ENCODE measurements at places on chromosomes 2 and 18.
A peak's percentile ranks its signal among the peaks of the same experiment; 100 is the strongest.

- no peak for DNase-seq
Observed at GRCh38 chr2:105739426-105739825, 5.3 kb upstream of the NCK2 start.

DNA sequence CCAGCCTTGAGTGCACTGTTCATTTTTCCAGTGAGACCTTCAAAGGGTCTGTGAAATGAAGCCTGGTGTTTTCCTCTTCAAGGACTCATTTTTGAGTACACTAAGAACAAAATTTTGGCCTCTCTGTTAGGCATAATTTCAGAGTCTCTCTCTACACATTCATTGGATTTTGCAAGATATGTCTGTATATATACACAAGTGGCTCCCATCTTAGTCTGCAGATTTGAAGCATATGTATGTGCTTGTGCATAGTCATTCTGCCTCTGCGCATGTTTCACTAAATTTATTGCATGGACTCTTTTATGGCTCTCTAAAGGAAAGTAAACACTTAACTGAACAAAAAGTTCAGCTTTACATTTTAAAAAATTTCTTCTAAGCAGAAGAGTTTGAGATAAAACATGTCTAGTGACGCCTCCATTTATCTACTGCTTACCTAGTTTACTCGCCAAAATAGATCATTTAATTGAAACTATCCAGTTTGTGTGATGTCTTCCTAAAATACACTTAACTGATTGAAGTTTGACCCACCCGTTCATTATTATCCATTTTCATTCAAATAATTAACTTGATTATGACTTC, 145.9 kb downstream of the FMNL2 start:
- DNase-seq = no peak

- DNase-seq = no peak
Observed at GRCh38 chr2:108271691-108272253, 16.9 kb upstream of the SULT1C2 start.

DNA sequence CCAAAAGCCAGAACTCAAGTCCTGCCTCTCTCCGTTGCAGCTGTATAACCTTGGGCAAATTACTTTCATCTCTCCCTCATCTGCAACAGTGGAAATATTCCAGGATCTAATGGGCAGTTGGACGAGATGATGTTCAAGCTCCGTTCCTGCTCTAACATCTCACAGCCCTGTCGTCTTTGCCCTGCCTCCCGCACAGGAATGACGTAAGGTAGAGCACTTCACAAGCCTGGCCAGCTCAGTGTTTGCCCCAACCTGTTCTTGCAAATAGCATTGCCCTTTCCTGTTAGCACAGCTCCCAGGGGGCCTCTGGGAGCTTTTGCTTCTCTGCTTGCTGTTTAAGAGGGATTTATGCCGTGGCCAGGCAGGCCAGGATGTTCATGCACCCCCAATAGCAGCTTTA, 107.9 kb downstream of the KLHL29 start:
- no peak for DNase-seq

DNA sequence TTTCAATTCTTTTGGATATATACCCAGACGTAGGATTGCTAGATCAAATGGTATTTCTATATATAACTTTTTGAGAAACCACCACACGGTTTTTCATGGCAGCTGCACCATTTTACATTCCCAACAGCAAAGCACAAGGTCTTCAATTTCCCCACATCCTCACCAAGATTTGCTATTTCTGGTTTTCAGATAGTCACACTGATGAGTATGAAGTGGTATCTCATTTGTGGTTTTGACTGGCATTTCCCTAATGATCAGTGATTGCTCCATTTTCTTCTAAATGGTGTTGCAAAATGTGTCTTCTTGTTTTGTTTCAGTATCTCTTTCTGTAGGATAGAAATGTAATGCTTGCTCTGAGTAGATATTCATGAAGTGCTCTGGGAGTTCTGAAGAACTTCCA, 52.0 kb downstream of the ANKRD44 start:
- DNase-seq = peak; percentile 51

DNA sequence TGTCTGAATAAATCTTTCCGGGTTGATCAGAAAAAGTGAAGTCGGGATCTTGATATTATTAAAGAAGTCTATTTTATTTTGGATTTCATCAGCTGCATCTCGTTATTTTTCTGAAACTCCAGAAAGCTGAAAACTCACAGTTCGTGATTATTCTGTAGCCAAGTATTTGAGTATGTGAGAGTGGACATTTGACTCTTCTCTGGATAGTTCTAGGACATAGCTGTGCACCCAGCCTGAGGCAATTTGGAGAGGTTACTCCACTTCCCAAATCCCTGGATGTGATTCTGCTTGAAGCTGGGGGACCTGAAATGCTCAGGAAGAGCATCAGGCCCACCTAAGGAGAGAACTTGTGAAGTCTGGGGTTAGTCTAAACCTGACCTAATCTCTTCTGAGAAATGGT, 117.6 kb upstream of the PID1 start:
- DNase-seq = no peak

GRCh38 chr2:85811180-85812093, 57.6 kb downstream of the ATOH8 start:
- no peak for DNase-seq

GRCh38 chr18:2222270-2223185, 348.8 kb downstream of the METTL4 start:
- DNase-seq = no peak

GRCh38 chr18:12306752-12307700, 1.0 kb upstream of the TUBB6 start:
- DNase-seq = no peak

DNA sequence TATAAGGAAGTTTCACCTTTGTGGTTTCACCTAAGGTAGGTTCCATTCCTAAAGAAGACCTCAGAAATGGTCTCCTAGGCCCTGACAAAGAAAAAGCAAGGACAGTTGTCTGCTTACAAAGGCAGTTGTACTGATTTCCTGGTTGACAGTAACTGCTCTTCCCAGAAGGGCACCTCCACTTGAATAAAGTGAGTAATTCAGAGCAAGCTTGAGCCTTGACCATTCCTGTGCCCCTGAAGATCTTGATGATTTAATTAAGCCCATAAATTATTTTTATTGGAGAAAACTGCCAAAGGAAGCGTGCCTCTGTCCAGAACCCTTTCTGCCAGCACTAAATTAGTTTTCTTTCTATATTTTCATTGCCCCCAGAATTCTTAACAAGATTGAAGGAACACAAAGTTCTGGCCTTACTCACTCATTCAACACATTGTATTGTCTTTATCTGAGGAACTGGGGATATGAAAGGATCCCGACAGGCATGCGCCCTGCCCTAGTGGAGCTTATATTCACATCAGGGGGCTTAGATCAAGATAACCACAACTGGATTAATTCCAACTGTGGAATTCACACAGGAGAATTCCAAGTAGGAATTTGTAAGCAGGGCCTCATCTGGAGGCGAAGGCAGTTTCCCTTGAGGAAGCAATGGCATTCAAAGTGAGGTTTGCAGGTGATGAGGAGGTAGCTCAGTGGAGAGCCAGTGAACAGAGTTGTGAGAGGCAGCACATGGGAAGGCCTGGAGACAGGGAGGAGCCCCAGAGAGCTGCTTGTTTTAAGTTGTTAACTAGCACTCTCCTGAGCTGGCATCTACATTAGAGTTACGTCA, 21.2 kb downstream of the PTRHD1 start:
- no peak for DNase-seq

DNA sequence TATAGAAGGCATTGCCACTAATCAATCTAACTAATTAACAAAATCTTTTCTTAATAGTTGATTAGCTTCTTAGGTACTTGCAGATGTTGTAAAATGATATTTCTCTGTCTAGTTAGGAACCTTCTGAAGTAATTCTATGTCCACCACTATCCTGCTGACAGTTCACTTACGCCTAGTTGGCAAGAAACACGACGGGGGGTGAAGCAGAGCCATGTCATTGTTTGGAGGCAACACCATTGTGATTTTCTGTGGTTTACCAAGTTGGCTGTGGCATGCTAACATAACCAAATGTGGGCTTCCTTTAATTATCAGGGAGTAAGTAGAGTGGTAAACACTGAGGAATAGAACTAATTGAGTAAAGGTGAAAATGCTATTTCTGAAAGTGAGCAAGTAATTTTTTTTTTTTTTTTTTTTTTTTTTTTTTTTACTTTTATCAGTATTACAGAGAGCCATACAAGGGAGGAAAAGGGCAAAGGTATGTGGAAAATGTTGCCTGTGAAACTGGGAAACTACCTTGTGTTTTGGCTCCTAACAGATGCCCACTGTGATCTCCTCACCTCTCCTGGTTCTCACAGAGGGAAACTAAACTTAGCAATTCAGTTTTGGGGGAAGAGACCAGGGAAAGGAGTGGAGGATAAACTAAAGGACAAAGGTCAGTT, 126.8 kb downstream of the MEIS1 start:
- no peak for DNase-seq

DNA sequence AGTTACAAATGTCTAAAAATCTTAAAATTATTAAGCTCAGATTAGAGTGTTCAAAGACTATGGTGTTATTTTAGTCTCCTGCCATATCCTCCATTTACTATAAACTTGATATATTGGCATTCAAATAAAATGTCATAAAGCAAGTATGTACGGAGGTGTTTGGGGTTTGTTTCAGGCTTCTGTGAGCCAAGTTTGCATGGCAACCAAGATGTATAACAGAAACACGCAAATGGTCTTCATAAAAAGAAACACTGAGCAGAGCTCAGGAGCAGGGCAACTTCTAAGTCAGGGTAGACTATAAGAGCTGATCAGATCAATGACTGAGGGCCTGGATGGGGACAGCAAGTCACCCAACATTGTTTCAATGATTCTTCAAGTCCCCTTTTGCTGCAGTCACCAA, 20.5 kb upstream of the OSR1 start:
- DNase-seq = no peak

DNA sequence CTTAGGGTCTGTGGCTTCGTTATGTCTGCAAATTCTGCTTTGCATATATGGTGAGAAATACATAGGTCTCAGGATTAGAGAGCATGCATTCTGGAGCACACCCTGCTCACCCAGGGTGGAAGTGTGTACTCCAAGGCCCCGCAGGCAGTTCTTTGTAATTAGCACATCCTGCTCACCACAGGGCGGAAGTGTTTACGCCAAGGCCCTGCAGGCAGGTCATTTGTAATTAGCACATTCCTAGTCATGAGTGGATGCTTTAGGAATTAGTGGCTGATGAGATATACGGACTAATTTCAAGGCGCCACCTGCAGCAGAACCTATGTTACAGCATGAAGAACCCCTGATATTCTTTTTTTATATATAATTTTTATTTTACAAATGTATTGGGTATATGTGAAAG, 4.2 kb downstream of the ALLC start:
- DNase-seq = peak; percentile 40

- no peak for DNase-seq
Observed at GRCh38 chr2:30339071-30339470, 107.7 kb downstream of the LBH start.

DNA sequence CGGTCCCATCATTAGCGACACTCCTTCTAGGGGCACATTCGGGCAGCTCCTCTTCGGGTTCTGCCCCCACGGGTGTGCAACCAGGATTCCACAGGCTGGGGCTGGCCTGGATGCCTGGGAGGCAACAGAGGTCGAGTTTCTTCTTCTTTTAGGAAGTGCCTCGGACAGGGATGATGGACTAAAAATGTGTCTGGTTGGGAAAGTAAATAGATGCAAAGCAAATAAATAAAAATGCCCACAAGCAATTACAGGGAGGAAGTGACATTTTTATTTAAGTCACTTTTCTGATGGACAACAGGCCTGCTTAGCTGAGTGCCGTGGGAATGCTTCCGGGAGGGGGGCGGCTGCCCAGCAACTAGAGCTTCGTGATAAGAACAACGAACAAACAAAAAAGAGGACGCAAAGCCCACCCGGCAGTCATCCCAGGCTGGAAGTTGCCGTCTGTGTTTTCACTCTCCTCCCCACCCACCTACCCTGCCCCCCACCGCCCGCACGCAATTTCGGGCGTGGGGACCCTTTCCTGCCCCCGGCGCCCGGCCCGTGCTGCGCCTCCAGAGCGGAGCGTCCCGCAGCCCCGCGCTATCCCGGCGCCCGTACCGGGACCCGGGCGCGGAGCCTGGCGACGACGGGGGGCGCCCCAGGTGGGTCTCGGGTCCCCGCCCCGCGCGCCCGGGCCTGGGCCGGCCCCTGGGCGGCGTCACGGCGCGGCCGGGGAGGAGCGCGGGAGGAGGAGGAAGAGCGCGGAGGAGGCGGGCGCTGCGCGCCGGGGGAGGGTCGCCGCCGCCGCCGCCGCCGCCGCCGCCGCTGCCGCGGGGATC, 412 bp upstream of the NCK2 start:
- peak; percentile 63 for DNase-seq

DNA sequence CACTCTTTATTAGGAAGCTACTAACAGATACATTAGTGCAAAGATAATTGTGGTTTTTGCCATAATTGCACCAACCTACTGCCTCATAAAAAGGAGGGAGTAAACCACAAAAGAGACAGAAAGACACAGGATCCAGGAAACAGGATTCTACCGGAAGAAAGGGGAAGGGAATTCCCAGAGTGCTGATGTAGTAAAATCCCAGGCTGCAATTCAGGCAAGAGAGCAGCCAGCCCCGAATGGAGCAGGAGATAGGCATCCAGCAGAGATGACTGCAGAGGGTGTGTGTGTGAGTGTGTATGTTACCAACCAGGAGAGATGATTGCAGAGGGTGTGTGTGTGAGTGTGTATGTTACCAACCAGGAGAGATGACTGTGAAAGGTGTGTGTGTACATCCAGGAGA, 84.4 kb downstream of the KCNS3 start:
- DNase-seq = no peak

GRCh38 chr2:226802573-226802972, 3.0 kb upstream of the IRS1 start:
- no peak for DNase-seq

GRCh38 chr2:160491911-160492371, 1.7 kb downstream of the RBMS1 start:
- DNase-seq = no peak

- DNase-seq = peak; percentile 20
Observed at GRCh38 chr2:143513081-143513480, 383.9 kb downstream of the ARHGAP15 start.

- DNase-seq = no peak
Observed at GRCh38 chr2:189659734-189660133, 1.5 kb upstream of the ASNSD1 start.

- DNase-seq = no peak
Observed at GRCh38 chr2:98461498-98462049, 16.9 kb downstream of the INPP4A start.

GRCh38 chr18:35022426-35023001, 18.7 kb upstream of the MAPRE2 start:
- no peak for DNase-seq

DNA sequence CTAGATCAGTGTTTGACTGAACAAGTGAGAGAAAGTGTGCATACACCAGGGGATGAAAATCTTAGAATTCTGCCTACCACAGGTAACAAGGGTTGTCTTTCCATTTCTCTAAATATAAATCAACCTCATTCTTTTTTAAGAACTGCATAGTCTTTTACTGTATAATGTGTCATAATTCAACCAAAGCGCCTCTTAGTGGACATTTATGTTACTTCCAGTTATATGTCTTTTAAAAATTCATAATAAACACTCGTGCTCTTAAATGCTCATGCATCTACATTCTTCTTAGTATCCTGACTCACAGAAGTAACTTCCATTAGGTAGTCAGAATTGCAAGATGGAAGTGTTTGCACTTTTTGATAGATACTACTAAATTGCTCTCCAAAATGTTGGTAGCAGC, 76.2 kb downstream of the CHRNA1 start:
- DNase-seq = peak; percentile 64

GRCh38 chr2:233005096-233005495, 8.0 kb downstream of the NGEF start:
- DNase-seq = no peak

GRCh38 chr2:196170606-196171247, 651 bp downstream of the STK17B start:
- DNase-seq = no peak

All from T-helper 2 cell (primary cell).